ENCODE measurements at places on chromosomes 7 and 10.

DNA sequence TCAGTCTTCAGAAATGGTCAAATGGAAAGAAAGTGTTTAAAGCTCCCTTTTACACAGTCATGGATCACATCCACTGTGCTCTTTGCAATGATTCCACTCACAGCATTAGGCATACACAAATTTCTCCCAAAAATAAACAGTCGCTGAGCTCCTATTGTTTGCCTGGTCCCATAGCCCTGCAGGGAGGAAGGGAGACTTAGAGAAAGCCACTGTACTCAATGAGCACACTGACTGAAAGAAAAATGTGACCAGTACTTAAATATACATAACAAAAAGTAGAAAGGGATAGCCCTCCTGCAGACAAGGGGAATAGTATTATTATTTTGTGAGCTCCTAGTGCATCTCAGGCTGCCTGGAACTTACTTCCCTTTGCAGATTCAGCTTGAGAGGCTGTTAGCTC is 853.2 kb downstream of the GRID1 start:
- DNase-seq: no peak

GRCh38 chr10:43173120-43173519 is 34.9 kb downstream of the CSGALNACT2 start:
- DNase-seq: no peak

- no peak for DNase-seq
Observed at GRCh38 chr10:112843623-112844022, 106.4 kb upstream of the TCF7L2 start.

DNA sequence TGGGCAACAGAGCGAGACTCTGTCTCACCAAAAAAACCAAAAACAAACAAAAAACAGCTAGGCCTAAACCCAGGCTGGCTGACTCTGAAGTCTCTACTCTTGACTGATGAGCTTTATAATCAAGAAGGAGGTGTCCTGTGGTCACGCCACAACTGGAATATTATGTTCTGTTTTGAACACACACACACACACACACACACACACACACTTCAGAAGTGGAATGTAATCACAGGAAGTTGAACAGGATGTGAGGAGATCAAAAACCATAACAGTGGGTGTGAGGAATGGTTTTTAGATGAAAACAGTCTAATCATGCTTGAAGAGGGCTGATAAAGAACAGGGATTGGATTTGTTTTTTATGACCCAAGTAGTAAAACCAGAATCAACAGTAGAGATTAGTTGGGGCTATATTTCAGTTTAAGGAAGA is 51.1 kb upstream of the IL6 start:
- DNase-seq: peak; percentile 56

DNA sequence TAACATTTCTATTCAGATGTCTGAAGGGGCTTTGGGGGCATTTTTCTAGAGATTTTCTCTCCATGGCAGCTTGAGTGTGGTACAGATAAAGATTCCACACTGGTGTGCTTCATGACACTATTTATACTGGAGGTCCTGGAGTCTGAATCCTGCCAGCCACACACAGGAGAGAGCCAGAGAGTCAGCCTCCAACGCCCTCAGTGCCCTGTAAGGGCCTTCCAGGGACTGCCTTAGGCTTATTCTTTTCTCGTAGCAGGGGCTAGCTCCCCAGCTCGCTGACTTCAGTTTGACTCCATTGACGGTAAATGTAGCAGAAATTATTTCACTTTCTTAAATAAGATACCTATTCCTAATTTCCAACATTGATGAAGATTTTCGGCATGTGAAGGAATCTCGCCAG is 100.9 kb downstream of the VSTM2A start:
- no peak for DNase-seq

DNA sequence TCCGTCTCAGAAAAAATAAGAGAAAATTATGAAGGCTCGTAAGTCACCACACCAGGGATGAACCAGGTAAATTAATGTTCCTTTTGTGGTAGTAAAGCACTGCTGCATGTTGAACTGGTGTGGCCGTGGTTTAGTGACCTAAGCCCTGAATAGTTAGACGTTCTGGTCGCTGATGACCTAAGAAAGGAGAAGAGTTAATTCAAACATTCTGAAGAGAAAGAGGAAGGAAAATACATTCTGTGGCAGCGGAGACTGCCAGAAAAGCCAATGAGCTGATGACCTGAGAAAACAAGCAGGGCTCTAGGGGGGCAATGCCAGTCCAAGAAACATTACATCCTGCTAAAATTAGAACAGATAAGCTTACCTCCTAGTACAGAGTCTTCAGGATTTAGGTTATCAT is 17.5 kb downstream of the DNAJC9 start:
- no peak for DNase-seq

DNA sequence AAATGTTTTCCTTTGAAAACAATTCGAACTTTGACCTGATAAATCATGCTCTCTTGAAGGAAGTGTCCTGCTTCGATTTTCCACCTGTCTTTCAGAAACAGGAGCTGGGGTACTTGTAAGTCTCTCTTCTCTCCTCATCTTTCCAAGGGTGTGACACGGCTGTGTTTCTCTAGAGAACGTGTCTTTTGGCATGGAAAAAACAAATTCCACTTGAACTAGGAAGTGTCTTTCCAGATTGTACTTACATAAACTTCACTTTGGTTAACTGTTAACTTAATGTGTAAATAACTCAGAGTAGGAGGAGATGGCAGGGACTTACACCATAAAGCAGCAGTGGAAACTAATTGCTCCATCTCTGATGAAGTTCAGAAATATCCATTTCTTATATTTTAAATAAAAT is 4.2 kb upstream of the CALCR start:
- peak; percentile 17 for DNase-seq

DNA sequence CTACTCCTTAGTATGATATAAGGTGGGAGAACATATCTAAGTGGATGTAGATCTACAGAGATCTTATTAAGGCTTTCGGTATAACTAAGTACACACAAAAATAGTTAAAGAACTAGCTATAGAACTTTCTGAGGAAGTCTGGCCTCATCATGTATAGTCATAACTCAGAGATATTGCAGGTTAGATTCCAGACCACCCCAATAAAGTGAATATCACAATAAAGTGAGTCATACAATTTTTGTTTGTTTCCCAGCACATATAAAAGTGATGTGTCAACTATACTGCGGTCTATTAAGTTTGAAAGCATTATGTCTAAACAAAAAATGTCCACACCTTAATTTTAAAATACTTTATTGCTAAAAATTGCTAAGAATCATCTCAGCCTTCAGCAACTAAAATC is 24.7 kb upstream of the SEMA3A start:
- no peak for DNase-seq

DNA sequence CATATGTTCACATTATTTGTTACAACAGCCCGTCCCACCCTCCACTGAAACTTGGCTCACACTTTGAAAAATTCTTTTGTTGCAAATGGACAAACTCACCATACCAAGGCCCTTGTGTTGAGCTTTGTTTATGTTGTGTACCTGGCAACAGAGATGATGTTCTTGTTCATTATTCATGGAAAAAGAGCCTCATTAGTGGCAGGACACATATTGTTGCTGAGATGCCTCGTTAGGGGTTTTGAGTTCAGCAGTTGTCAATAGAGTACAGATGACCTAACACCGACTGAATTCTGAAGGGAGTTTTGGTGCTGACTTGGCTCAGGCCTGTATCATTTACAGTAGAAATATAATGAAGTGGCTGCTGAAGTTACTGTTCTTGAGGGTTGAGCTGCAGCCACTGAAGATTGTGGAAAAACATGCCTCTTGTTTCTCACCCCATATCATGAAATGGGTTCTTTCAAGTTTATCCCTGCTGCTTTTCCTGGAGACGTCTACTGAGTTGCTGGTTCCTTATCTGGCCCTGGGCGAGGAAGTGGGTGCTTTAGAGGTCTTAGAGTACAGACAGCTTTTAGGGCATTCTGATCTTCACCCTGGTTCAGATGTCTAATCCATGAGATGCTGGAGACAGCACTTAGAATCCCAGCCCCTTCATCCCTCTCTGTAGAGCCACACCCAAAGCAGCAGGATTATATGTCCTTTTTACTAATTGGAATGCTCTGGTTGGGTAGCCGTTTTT is 149.7 kb downstream of the WNT2 start:
- DNase-seq: no peak

DNA sequence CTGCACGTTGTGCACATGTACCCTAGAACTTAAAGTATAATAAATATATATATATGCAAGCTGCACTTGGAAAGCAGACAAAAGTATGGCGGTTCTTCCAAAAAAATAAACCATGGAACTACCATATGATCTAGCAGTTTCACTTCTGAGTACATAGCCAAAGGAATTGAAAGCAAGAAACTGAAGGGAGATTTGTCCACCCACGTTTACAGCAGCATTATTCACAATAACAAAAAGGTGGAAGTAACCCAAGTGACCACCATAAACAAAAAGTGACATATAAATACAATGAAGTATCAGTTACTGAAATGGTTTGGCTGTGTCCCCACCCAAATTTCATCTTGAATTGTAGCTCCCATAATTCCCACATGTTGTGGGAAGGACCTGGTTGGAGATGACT is 525.3 kb upstream of the CELF2 start:
- no peak for DNase-seq

DNA sequence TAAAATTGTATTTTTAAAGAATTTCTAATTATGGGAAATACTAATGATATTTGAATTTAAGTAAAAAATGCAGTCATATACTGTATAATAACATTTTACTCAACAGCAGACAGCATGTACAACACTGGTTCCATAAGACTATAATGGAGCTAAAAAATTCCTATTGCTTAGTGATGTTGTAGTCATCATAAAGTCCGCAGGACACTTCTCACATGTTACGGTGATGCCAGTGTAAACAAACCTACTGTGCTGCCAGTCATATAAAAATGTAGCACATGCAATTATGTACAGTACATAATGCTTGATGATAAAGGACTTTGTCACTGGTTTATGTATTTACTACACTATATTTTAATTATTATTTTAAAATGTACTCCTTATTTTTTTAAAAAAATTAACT is 629.3 kb downstream of the IPMK start:
- no peak for DNase-seq

GRCh38 chr7:43834463-43835251 is 34.7 kb downstream of the MRPS24 start:
- DNase-seq: peak; percentile 73

- no peak for DNase-seq
Observed at GRCh38 chr10:36051500-36051991, 409.4 kb upstream of the FZD8 start.

DNA sequence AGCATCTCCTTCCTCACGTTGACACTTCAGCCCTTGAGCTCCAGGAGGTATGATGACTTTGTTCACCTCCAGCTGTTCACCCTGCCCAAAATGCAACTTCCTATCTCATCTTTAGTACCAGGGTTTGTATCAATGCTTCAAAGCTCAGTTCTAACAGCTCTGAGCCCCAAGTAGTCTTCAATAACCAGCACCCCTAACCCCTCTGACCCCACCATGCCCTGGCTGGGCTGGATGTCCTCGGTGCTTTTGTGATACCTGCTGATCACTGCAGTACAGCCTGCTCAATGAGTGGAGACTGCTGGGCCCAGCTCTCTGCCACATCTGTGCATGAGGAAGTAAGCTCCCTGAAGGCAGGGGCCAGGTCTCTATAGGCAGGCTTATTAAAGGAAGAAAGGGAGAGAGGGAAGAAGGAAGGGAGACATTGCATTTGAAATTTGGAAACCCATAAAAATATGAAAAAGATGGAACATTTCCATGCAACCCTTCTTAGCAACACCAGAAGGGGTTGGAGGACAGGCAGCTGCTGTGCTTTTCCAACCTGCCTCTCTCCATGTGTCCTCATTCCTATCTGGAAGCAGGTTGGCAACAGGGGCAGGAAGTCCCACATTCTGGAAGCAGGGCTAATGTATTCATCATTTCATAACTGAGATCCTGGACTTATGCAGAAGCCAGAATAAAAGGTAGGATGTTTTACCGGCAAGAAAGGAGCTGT is 756.1 kb downstream of the GRID1 start:
- DNase-seq: no peak

GRCh38 chr10:27449571-27449970 is 54.5 kb upstream of the RAB18 start:
- DNase-seq: no peak

DNA sequence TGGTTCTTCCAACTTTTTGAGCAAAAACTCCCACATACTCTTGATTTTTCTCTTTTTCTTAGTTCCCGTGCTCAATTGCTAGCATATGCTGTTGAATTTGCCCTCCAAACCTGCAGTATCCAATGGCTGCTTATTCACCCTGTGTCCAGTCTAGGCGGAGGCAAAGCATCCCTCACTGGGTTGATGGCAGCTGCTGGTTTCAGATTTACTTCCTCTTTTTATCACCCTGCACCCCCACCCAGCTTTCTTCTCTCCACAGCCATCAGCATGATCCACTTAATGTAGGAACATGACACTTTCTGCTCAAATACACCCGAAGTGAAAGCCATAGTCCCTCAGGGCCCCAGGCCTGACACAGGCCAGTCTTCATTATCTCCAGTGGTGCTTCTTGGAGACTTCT is 87.6 kb upstream of the ADARB2 start:
- DNase-seq: no peak

GRCh38 chr7:35254496-35255442 is 869 bp upstream of the TBX20 start:
- DNase-seq: no peak

DNA sequence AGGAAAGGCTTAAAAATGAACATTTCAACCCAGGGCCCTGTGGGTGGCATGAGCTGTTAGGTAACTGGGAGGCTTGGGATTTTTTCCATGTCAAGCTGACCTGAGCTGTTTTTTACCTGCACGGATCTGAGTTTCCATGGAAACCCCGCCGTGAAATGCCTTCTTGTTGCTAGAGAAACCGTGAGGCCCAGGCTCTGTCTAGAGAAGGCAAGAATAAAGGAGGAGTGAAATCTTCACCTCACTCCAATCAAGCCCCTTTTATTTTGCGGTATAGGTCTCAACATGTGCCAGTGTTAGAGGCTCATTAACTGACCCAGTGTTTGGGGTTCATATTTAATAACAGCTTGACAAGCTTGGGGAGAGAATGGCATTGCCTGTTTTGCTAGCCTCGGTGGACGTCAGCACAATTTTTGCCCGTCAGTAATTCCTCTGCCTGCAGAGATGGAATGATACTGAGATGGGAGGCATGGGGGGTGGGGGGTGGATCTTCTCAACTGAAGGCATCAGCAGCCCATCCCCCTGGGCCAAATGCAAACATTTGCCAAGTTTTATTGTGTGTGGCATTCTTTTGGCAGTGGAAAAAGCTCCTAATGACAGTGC is 48.9 kb upstream of the PDCD4 start:
- peak; percentile 41 for DNase-seq

DNA sequence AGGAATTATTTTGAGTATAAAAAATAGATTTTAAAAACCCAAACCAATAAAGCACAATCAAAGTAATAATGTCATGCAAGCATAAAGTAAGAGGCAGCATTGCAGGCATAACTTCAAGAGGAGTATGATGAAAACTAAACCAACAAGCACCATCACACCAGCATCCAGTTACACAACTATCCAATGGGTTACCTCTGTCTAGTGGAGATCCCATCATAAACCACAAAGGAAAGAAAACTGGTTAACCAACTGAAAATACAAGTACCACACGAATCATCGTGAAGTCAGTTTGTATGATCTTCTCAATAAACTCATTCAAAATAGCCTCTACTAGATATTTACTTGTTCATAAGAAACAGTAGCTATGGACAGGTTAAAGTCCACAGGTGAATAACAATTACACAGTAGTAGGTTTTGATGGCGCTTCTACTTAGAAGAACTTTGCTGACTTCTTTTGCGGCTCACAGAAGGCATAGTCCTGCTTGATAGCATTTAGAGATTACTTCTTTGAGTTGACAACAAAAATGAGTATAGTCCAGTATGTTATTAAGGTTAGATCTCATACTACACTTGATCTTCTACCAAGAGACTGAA is 116.6 kb downstream of the MICU1 start:
- no peak for DNase-seq
